ENCODE measurements at places on chromosomes 2 and 18.

GRCh38 chr2:190098851-190099250 lies 36.3 kb upstream of the MSTN start:
- DNase-seq, result no peak

GRCh38 chr2:205902900-205903237 lies 183.1 kb downstream of the INO80D start:
- DNase-seq, result no peak

DNA sequence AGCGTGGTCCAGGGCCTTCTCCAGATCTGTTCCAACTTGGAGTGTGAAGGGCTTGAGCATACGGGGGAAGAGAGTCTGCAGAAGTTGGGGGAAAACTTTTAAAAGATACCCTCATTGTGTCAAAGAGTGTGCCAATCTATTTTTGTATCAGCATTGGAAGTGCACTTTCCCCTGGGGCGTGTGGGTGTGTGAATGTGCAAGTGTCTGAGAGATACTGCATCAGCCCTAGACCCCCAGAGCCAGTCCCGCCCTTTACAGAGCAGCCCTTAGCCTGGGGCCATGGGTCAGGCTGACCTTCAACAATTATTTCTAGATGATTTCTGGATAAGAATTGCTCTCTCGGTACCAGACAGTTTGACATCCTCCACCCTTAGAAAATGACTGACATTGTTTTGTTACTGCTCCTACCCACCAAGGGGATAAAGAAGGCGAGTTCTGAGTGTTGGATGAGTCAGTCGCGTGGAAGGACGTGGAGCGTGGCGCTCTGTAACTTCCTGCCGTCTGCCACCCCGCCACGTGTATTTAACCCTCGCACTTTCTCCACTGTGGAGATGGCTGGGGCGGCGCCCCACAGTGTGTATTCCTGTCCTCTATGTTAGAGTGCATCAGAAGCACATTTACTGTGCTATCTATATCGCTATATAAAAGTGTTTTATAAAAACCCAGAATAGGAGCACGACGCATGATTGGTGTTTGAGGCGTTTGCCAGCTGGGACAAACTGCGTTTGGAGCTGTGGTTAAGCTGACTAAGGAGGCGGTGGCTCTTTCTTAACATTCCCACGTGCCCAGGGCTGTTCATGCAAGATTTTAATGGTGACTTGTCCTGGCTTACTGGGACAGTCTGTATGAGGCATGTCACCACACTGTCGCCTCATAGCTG lies 122.6 kb downstream of the CABLES1 start:
- no peak for DNase-seq

- DNase-seq, result no peak
These were observed 16.8 kb downstream of the TPGS2 start for GRCh38 chr18:36811955-36812354.

- DNase-seq, result no peak
These were observed 12.6 kb upstream of the EPB41L3 start for GRCh38 chr18:5556310-5556974.

DNA sequence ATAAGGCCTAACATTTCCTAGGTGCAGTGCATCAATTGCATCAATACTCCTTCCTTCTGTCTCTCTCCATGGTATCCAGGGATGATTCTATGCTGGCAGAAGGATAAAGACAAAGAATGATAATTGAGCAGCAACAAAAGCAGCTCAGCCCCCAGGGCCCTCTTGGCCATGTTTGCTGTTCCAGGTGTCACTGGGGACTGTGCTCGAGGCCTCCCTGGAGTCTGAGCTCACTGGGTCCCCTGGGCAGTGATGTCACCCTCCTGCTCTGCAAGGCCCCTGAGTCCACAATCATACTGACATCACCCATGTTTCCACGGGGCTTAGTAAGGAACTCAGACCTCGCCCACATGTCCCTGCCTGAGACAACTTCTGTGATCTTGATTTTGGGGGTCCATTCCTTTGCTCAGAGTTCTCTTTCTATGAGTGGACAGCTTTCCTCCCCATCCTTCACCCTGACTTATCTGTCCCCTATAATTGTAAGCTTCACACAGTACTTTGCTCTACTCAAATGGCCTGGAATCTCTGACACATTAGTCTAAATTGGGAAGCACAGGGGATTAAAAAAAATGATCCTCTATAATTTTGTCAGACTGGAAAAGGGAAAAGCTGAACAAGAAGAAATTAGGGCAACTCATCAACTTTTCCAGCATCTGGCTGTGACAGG lies 15.8 kb upstream of the EXOC6B start:
- DNase-seq, result no peak

Data from activated CD4-positive, alpha-beta T cell treated with anti-CD3 and anti-CD28 coated beads, Interleukin-2, amount 50 U/mL, for 4 hours (primary cell).